ENCODE measurements at places on chromosomes 6 and 20.

- DNase-seq, result no peak
These were observed 113.3 kb downstream of the TASP1 start for GRCh38 chr20:13525225-13525940.

DNA sequence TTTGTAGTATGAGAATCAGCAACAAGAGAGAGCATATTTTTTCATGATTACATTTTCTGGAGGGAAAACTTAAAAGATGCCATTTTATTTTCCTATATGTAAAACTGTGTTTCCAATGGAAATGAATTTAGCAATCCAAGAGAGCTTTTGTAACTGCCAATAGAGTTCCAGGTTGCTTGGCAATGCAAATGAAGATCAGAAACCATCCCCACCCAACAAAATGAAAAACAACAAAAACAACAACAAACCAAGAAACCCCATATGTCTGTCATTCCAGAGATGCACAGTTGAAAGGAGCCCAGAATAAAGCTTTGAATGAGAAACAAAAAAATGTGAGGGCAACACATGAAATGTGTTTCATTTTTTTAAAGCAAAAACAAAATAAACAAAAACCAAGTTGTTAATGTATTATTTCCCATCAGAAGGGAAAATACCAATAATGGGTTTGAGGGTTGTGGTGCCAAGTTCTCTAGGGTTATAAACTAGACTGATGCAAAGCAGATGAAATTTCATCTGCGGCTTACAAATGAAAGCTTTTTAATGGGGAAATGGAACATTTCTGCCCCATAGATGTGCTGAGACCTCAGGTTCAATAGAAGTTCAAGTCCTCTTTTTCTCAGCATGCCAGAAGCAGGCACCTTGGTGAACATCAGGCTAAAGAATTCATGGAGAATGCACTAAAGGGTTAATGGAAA is 121.5 kb upstream of the MCHR2 start:
- DNase-seq, result no peak

DNA sequence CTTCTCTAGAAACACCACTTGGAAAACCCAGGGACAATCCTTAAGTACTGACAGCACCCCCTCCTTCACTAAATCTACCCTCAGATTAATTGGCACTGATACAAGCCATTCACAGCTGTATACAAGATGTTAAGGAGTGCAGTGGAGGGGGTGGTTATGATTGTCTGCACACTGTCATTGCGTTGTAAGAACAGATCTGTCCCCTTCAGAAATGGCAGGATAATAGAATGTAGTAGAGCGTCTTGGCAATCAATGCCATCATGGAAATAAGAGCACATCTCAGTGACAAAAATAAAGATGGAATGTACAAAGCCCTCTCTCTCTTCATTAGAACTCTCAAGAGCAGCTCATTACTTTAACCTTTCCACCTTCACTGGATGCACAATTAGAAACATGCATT is 324.9 kb upstream of the TBX18 start:
- DNase-seq, result no peak

DNA sequence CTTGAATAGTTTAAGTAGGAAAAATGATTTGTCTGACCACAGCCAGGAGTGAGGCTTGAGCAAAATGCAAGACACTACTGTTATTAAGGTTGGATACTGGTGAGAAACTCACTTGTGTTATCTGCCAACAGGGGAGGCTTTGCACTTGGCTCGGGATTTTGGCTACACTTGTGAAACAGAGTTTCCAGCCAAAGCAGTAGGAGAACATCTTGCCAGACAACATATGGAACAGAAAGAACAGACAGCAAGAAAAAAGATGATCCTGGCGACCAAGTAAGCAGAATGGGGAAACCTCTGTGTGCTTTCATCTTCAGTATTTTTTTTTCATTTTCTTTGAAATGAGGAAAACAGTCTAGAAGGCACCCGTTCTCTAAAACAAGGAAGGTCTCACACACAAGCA is 31.6 kb downstream of the TFAP2D start:
- no peak for DNase-seq
